ENCODE measurements at places on chromosomes 7 and 10.

- no peak for DNase-seq
These were observed 94.2 kb downstream of the NRBF2 start for GRCh38 chr10:63227207-63227895.

GRCh38 chr7:74495112-74496086 is 41.7 kb downstream of the GTF2IRD1 start:
- no peak for DNase-seq

DNA sequence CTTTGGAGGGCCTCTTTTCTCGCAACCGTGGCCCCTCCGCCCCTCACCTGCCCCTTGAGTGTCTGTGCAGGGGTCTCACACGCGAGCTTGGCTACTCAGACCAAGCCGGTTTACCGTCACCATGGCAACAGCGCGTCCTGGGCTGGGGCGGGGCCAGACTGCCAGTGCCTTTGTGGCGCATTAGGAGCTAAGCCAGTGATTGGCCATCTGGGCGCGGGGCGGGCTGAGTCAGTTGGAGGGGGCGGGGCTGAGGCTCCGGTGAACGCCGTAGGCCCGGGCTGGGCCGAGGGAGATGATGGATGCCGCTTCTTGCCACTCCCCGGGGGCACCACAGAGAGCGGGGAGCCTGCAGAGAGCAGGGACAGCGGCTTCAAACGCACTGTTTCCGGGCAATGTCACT is 48.7 kb upstream of the FXYD4 start:
- DNase-seq: peak; percentile 82

GRCh38 chr7:1662767-1663166 is 7.3 kb upstream of the ELFN1 start:
- no peak for DNase-seq

DNA sequence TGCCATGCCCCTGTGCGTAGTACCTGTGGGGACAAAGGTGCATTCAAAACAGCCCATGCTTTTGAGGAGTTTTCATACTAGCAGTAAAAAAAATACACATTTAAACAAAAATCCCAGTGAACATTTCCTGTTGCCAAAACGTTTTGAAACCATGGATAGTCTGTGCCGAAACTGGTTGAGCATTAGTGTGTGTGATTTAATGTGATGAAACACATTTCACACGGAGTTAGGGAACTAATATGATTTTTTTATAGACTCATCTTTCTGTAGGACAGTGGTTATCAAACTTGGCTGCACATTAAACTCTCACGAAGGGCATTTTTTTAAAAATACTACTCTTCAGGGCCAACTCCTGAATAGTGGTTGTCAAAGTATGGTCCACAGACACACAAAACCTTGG is 111.8 kb upstream of the CREB5 start:
- DNase-seq: no peak

DNA sequence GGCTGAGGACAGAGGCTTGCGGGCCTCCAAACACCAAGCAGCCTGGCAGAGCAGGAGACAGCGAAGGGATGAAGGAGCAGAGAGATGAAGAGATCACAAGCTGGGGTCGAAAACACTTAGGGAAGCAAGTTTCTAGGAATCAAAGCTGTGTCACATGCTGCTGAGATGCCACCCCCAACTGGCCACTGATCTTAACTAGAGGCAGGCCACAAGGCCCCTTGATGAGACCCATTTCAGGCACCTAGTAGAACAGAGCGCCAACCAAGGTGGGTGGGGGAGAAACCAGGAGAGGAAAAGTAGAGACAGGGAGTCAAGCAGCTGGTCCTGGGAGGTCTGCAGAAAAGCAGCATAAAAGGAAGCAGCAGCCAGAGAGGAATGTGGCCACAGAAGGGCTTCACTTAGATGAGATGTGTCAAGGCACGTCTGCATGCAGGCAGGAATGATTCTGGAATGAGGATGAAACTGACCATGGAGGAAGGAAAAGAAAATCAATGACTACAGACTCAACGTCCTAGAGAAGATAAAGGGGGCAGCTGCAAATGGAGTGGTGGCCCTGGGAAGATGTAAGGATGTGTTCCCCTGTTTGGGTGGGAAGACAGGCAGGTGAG is 85.0 kb upstream of the DDC start:
- DNase-seq: no peak

- DNase-seq: no peak
These were observed 51.0 kb upstream of the TRIM8 start for GRCh38 chr10:102593074-102593803.

- no peak for DNase-seq
These were observed 76.0 kb downstream of the USP6NL start for GRCh38 chr10:11535346-11535959.

GRCh38 chr10:122273966-122274545 is 3.0 kb downstream of the BTBD16 start:
- no peak for DNase-seq

- DNase-seq: no peak
These were observed 1.4 kb downstream of the SMO start for GRCh38 chr7:129189661-129190310.

DNA sequence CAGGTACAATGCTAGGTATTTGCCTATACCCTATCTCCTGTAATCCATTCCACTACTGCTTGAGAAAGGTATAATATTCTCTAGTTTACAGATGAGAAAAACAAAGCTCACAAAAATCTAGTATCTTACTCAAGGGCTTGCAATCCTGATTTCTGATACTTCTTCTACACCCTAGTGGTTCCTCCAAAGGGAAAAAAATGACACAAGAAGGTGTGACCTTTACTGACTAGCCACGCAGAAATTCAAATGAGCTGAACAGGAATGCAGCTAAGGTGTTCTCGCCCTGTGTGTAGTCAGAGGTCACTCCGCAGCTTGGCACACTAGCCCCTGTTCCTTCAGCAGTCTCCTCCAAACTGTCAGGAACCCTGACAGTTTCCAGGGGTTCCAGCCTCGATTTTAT is 59.5 kb upstream of the TM9SF3 start:
- no peak for DNase-seq
